ENCODE measurements at places on chromosomes 1 and 21.

GRCh38 chr1:243293941-243294722, 38.3 kb downstream of the SDCCAG8 start:
- peak; percentile 62 for DNase-seq

DNA sequence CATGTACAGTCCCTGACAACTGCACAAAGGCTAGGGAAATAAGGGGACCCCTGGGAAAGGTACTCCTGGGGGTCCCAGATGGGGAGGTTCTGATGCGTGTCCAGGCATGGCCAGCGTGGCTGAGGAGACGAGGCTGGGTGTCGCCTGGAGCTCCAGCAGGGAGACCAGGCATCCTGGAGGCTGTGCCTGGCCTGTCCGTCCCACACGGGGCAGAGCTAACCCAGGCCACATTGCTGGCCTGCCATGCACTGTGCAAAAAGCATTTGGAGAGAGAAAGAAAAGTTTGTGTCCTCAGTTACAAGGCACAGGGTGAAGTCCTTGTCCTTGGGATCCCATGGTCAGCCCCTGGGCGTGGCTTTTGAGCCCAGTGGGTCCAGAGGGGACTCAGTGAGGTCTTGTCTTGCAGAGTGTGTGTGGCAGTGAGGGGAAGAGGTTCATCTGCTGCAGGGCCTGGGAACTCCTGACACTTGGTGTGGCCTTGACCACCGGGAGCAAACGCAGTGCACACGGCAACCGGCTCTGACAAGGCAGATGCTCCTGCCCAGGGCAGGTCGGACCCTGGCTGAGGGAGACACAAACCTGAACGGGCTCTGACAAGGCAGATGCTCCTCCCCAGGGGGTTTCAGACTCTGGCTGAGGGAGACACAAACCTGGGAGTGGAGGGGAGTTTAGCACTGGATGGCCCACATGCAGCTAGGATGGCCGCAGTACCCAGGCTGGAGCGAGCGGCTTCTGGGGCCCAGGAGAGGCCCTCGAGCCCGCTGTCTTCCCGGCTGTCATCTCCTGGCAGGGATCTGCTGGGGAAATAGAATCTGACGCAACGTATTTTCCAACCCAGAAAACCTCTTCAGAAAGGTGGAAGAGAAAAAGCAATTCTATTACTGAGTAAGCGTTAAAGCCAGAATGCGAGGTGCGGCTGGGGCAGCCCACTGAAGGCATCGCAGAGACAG, 37.3 kb upstream of the COL18A1 start:
- no peak for DNase-seq

GRCh38 chr1:90534116-90534515, 183.0 kb downstream of the BARHL2 start:
- DNase-seq, result no peak

DNA sequence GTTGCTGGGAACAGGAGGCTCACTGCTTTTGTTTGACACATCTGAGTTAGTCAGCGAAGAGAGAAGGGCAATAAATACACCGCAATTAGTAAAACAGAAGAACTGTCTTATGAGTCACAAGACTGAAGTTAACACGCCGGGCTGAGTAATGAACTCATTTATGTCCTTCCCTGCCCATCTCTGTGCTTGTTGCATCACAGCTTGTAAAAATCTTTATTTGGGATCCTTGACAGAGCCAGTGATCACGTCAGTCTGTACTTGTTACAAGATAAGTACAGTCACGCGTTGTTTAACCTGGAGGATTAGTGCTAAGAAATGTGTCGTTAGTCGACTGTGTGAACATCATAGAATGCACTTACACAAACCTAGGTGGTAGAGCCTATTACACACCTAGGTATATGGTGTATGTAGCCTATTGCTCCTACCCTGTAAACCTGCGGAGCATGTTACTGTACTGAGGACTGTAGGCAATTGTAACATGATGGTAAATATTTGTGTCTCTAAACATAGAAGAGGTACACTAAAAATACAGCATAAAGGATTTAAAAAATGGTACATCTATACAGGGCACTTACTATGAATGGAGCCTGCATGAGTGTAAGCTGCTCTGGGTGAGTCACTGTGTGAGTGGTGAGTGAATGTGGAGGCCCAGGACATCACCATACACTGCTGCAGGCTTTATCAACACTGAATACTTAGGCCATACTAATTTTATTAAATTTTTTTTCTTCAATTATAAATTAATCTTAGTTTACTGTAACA, 272.2 kb downstream of the TNR start:
- DNase-seq, result no peak

DNA sequence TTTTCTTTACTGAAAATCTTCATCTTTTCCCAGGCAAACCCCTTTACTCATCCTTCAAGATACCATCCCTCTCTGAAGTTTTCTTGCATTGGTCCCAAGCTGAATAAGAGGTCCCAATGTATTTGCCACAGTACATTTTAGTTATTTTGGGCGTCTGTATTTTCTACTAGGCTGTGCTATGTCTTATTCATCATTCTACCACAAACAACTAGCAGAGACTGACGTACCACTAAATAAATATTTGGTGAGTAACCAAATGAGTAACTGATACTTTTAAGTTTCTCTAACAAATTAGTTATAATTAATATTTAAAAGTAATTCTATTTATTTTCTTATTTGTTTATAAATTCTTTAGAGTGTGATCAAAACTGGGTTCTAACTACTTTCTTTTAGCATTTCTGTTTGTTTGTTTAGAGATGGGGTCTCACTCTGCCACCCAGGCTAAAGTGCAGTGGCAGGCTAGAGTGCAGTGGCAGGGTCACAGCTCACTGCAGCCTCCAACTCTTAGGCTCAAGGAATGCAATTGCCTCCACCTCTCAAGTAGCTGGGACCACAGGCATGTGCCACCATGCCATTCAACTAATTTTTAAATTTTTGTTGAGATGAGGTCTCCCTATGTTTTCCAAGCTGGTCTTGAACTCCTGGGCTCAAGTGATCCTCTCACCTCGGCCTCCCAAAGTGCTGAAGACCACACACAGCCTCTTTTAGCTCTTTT, 33.1 kb downstream of the NDC1 start:
- no peak for DNase-seq

GRCh38 chr1:94697839-94698238, 122.3 kb upstream of the SLC44A3 start:
- no peak for DNase-seq

DNA sequence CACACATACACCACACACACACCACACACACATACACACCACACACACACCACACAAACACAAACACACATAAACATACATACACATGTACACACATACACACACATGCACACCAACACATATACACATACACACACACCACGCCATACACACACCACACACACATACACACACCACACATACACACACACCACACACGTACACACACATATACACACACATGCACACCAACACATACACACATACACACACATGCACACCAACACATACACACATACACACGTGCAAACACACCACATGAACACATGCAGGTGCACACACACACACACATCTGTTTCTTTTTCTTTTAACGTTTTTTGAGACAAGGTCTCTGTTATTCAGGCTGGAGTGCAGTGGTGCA, 41.0 kb upstream of the SLC45A1 start:
- no peak for DNase-seq

DNA sequence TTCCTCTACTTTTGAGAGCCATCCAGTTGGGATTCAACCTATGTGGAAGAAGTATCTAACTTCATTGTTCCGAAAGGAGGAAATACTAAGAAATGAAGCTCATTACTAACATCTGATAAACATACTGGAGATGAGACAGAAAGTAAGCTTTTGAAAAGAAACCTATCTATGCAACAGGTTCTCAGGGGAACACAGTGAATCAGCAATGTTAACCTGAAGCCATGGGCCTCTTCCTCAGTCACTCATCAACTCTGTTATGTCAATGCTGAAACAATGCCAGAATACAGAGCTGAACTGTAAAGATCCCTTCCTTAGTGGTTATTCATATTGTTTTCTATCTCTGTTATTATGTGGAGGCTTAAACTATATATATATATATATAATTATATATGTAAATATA, 55.5 kb upstream of the ESRRG start:
- no peak for DNase-seq

DNA sequence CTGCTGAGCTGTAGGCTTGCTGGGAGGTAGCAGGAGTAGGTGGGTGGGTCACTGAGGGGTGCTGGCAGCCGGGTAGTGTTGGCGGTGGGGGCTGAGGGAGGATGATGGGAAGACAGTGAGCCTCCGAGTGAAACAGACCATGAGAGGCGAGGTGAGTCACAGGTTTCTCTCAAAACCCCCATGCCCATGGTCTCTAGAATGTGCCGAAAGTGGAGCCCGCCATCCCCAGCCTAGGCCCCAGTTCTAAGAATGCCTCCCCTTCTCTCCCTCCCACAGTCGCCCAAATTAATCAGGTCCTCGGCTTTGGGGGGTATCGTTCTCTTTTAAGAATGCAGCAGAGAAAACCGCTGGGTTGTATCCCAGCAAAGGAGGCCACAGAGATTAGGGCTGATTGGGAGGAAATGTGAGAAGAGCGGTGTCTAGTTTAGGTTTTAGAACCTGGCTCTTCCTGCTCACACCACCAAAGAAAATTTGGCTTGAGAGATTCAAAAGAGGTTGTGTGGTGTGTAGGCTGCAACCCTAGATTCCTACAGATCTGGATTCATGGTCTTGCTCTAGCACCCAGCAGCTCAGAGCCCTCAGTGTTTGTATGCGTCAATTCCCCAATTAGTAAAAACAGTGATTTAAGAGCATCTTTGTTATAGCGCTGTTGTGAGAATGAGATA, 27.7 kb upstream of the IL19 start:
- no peak for DNase-seq

GRCh38 chr1:88610687-88611086, 73.4 kb upstream of the PKN2 start:
- peak; percentile 21 for DNase-seq

DNA sequence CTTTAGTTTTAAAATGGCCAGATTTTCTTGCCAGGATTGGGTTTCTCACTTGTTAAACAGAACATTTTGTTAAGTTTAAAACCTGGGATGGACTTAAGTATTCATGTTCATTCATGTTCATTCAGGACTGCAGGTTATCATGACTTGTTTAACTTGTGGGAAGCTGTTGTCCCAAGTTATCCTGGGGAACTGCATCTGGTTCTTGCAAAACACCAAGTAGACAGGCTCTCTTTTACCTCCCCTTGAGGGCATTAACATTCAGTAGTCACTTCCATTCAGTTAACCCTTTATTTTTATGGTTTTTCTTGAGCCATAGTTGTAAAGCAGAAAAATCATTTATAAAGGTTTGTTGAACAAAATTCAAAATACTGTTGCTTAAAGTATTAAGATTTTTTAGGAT, 8.1 kb downstream of the SOD1 start:
- no peak for DNase-seq

DNA sequence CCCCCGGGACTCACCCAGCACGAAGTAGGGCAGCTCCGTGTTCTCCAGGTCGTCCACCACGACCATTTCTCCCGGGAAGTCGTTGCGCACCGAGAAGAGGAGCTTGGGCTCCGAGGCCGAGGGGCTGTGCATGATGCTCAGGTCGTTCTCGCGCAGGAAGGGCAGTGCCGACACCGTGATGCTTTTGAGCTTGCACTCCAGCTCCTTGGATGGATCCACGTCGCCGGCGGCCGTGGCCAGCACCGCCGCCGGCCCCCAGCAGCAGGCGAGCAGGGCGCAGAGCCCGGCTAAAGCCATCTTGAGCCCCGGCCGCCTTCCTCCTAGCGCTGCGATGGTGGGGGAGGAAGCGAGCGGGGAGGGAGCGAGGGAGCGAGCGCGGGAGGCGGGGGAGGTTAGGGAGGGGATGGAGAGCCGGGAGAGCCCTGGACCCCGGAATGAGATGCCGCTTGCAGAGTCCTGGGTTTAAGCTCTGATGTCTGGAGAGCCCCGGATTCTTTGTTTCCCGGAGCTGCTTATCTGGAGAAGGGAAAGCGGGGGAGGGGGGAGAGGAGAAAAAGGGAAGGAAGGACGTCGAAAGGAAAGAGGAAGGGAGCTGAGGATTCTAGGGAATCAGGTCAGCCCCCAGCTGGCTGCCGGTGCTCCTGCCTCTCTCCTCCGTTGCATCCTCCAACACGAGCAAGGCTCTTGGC, at the start of gene ASTN1:
Gene ASTN1, minus strand, starts transcription at position 333 of the 689 bp plus-strand sequence. Its CDS starts 36 bp downstream, at position 297.
- peak; percentile 1 for DNase-seq

GRCh38 chr1:8631163-8631562, 186.3 kb downstream of the RERE start:
- DNase-seq, result no peak

- DNase-seq, result no peak
These were observed 268.5 kb downstream of the KCNJ6 start for GRCh38 chr21:37647781-37648180.

DNA sequence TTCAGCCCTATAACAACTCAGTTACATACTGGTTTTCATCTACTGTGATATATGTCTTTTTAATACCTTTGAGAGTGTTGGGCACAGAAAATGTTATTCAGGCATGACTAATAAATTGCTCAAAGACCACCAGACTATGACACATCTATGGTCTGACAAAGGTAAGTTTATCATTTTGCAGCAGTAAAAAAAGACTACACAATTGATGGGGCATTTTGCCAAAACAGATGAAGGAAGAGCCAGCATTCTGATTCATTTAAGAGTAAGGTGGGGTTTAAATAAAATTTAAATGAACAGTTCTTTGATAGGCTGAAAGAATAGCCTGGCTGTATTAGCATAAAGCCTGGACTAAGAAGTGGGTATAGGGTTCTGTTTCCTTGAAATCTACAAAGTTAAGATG, 8.8 kb upstream of the RNPC3 start:
- DNase-seq, result peak; percentile 19

GRCh38 chr1:151822404-151822803, 9.2 kb downstream of the RORC start:
- no peak for DNase-seq

- DNase-seq, result no peak
These were observed 14.5 kb downstream of the GLUL start for GRCh38 chr1:182376936-182377574.

DNA sequence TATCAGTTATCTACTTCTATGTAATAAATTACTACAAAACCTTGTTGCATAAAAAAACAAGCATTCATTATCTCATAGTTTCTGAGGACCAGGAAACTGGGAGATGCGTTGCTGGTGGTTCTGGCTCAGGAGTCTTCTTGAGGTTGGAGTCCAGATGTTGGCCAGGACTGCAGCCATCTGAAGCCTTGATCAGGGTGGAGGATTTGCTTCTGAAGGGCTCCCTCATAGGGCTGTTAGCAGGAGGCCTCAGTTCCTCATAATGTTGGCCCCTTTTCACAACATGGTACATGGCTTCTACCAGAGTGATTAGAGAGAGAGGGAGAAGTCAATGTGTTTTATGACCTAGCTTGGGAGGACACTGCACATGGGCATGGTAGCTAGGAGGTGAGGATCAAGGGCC, 137.4 kb downstream of the CNIH3 start:
- DNase-seq, result no peak

- DNase-seq, result no peak
These were observed 13.2 kb downstream of the IL10RB start for GRCh38 chr21:33279330-33279820.
